ENCODE measurements at places on chromosomes 5 and 9.

- no peak for DNase-seq
Measured at GRCh38 chr9:107809871-107810460, 320.4 kb upstream of the KLF4 start.

DNA sequence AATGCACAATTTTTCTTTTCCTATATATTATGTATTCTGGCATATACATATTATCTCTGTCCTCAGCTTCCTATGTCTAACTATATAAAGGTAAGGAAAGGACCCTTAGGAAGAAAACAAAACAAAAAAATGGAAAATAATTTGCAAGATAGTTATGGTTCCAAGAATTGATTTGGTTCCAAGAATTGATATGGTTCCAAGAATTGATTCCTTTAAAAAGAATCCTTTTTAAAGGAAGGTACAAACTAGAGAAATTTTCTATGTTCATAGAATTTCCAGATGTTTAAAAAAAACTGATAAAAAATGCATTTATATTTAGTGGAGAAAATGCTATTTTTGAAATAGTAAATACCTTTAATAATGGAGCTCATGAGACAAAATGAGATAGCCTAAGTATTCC is 12.1 kb downstream of the LYRM7 start:
- no peak for DNase-seq

DNA sequence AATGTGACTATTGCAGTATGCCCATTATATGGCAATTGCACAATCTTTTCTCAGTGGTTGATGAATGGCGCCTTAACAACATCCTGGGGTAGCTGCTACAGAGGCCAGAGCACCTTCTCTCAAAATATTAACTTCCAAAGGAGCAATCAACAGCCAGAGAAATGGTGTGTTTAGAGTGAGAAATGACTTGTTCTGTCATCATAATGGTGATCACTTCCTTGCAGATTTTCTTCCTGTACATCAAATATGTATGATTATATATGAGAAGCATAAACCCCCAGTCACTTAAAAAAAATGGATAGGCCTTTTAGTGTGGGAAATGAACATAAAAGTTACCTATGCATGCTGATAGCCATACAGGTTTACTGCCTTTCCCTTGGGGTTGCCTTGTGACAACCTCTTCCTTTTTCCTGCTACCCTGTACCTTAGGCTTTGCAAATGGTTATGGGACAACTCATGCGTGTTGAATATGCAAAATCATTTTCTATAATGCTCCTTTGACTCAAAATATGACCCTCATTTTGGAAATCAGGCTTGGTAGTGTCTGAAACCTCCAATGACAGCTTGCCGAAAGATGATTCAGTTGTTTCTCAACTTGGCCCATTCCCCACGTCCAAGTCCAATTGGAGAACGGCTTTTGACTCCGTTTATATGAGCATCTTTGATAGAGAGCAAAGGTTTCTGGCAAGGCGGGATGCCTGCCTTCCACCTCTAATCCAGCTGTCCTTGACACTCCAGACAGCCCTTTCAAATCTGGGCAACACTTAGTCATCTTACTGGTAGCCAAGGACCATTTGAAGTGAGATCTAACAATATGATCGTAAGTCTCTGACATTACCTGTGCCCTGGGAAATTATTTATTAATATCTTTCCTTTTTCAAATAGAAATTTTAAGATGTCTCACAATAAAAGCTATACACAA is 69.3 kb downstream of the SLC1A1 start:
- no peak for DNase-seq

DNA sequence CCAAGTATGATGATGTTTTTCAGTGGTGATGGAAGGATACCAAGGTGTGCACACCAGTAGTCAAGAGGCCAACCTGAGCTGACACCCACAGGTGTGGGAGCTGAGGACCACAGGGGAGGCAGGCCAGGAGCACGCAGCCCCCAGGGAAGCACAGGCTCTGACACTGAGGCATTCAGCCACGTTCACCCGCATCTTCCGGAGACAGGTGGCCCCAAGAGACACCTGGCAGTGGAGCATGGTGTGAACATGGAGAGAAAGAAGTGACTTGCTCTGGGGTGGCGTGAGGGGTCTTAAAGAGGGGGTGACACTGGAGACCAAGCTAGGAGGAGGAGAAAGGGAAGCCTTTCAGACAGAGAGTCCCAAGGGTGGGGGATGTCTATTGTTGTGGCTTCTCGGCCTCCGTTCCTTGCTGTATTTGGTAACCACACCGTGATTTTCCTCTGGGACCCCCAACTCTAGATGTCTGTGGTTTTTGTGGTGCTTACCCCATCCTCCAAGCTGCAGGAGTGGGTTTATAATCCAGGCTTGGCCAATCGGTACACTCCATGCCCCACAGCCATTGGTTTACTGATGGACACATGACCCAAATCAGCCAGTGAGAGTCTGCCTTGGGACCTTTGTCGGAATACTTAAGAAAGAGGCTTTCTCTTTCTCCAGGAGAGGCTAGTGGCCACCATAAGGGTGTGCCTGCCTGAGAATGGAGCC is 84.6 kb downstream of the HRH2 start:
- DNase-seq, result no peak

GRCh38 chr5:53895091-53895683 is 334.7 kb downstream of the NDUFS4 start:
- DNase-seq, result no peak

DNA sequence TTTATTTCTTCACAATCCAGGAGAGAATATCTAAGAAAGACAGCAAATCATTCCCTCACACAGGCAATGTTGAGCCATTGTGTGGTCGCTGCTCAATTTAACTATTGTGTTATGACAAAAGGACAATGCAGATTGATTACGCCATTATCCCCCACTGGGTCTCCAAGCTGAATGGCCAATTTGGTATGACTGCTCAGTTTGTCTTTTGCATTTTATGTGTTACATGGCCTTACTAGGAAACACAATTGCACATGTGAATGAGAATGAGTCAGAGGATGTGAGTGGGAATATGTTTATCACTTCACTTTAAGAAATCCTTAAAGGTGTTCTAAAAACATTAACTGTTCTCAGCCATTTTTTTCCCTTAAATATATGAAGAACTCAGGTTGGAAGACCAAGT is 108.3 kb downstream of the FAM174A start:
- no peak for DNase-seq

Measured in NCI-H82 (cell line).